Stimulated activated CD8-positive, alpha-beta memory T cell treated with anti-CD3 and anti-CD28 coated beads, Interleukin-7, amount 100 ng/mL, for 48 hours (primary cell): ENCODE measurements at places on chromosomes 1 and 21.

- DNase-seq, result no peak
Measured at GRCh38 chr1:31380181-31380580, 7.3 kb upstream of the FABP3 start.

- no peak for DNase-seq
Measured at GRCh38 chr1:64235910-64236309, 32.5 kb downstream of the UBE2U start.

GRCh38 chr1:56024155-56024554, 555.2 kb downstream of the PLPP3 start:
- DNase-seq, result no peak

DNA sequence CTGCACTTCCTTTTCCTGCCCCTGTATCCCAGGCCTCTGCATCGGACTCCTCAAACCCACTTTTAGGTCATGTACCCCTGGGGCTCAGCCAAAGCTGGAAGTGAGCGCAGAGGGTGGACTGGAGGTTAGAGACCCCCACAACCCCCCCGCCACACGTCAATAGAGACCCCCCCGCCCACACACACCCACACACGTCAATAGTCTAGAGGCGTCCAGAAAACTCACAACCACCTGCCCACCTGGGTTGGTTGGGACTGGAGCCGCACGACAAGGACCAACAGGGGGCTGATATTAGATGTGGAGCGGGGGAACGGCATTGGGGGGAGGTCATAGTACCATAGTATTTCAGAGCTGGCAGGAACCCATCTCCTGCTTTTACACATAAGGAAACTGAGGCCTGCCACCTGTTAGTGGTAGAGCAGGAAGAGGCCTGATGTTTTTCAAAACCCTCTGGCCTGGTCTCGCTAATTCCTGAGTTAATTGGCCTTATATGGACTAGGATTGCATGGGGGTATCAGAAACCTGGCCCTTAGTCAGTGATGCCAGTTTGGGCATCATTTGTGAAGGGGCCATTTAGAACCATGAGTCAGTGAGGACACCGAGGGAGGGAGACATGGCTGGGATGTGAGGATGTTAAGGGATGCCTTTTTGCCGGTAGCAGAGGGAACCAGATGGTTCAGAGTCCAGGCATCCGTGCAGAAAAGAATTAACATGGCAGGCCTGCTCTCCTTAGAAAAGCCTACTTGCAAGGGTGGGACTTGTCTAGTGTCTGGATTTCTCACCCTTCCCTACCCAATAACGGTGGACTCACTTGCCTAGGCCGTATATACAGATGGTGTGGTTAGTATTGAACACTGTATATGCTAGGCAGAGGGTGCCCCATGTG, 1.1 kb downstream of the NENF start:
- no peak for DNase-seq

DNA sequence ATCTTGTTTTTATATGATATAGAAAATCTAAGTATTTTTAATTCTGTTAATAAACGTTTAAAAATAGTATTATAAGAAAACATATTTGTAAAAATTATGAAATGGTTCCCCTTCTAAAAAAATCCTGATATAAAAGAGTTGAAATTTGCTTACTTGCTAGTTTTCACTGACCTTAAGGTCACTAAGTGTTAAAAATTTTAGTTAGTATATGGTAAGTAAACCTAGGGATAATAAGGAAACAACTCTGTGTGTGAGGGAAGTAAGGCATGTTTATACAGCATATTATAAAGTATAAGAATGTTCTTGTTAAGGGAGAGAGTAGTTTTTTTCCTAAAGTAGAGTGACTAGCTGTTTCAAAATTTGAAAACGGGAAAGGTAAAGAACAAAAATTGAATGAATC, 130.9 kb upstream of the LYPLAL1 start:
- no peak for DNase-seq

DNA sequence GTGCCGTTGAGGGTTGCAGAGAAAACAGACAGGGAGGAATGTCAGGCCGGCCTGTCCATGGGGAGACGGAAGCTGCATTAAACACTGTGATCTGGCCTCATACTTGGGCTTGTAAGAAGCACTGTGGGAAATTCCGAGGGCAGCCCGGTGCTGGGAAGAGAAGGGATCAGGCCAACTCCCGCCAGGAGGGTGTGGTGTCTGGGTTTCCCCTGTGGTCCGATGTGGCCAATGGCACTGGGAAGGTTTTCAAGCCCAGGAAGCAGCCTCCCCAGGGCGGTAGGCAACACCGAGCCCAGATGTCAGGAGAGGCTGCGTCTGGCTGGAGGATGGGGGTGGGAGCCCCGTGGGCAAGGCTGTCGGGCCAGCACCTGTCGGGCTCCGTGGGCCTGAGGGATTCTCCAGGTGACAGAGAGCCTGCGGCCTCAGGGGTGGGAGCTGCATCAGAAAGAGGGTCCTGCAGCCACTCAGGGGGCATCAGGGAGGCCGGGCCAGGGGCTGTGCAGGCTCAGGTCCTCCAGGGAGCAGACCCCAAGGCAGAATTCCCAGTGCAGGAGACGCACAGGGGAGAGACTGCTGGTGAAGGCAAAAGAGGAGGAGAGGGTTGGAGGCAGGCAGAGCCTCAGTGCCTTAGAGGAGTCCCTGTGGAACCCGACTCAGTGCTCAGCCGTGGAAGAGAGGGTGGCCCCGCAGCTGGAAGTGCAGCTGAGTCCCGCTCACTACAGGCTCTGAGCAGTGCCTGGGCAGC, 8.4 kb downstream of the UBASH3A start:
- DNase-seq, result no peak

DNA sequence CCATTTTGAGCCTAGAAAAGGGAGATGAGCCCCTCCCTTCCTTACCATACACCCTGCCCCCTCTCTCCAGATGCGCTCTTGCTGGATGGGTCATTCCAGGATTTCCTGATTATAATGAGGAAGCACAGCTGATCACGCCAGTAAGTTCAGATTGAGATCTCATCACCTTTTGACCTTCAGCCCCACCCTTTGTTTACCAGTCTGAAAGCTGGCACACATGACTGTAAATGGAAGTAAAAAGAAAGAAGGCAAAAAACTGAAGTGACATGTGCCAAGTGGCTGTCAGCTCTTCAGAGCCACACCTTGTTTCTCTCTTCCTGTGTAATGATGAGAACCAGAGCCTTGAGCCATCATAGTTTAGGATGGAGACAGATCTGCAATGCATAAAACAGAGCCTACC, 27.9 kb downstream of the S1PR1 start:
- no peak for DNase-seq

DNA sequence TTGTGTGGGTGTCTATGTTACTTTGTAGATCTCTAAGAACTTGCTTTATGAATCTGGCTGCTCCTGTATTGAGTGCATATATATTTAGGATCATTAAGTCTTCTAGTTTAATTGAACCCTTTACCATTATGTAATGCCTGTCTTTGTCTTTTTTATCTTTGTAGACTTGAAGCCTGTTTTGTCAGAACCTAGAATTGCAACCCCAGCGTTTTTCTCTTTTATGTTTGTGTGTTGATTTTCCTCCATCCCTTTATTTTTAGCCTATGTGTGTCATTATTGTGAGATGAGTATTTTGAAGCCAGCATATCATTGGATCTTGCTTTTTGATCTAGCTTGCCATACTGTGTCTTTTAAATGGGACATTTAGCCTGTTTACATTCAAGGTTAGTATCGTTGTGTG, 573.2 kb downstream of the BRINP3 start:
- no peak for DNase-seq

GRCh38 chr1:116694524-116694923, 27.0 kb upstream of the IGSF3 start:
- DNase-seq, result no peak

DNA sequence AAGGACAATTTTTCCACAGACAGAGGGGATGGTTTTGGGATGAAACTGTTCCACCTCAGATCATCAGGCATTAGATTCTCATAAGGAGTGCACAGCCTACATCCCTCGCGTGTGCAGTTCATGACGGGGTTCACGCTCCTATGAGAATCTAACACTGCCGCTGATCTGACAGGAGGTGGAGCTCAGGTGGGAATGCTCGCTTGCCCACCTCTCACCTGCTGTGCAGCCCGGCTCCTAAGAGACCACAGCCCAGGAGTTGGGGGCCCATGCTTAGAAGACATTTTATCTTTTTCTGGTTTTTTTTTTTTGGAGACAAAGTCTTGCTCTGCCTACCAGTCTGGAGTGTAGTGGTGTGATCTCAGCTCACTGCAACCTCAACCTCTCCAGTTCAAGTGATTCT, 16.0 kb downstream of the GNB1 start:
- no peak for DNase-seq

DNA sequence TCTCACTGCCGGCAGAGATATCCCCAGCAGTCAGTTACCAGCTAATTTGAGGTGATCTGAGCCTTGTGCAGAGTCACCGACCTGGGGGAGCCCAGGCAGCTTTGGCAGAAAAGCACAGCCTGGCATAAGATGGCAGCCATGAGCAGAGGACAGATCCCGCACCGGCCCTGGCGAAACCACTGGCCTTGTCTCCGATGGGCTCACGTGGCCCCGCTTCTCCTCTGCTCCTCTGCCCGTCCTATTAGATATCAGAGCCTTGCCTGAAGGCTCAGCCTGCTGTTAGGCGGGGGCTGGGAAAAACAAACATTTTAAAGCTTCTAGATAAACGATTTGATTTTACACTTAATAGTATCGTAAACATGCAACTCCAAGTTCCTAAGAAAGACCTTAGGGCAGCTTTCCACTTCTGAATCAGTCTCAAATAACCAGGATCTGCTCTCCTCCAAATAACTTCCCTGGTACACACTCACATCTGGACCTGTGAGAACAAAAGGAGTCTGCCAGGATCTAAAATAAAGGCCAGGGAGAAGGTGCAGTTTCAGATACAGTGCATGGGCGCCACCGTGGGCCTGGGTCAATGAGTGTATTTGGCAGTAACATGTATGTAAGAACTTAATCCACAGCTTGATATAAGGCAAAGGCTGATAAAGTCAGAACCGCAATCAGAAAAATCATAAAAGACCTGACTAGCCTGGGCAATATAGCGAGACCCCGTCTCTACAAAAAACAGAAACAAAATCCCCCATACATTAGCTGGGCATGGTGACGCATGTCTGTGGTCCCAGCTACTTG, 10.0 kb downstream of the EDARADD start:
- DNase-seq, result no peak

GRCh38 chr1:223717695-223718363, 5.5 kb downstream of the CAPN2 start:
- no peak for DNase-seq

DNA sequence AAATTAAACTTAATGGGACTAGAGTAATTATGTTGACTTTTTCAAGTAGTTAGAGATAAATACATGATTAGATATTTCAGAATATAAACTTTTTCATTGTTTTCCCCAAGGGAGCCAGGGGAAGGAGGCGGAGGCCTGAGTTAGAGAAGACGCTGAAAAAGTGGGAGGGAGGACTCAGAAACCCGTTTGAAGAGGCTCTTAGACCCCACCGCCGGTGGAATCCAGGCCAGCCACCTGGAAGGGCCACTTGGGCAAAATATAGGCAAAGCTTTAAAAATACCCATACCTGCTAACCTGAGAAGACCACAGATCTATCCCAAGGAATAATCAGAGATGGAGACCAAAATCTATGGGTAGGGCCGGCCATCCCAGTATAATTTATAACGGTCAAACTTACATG, 242.6 kb downstream of the PTPRU start:
- no peak for DNase-seq

- no peak for DNase-seq
Measured at GRCh38 chr1:246617156-246617555, 50.9 kb downstream of the CNST start.

DNA sequence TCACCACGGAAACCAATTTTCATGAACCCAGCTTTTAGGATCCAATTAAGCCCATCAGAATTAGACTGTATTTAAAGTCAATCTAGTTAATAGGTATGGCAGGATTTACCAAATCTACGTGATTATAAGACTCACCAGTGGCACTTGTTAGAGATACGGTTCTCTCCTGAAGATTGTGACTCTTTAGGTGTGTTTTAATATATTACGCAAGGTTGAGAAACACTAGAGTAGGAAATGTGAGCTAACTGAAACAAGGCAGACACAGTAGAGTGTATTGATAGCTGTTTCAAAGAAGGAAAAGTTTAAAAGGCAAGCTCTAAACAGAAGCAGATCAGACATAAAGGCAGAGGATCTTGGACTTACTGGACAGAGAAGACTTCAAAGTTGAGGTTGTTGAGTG, 11.2 kb upstream of the RPE65 start:
- no peak for DNase-seq

DNA sequence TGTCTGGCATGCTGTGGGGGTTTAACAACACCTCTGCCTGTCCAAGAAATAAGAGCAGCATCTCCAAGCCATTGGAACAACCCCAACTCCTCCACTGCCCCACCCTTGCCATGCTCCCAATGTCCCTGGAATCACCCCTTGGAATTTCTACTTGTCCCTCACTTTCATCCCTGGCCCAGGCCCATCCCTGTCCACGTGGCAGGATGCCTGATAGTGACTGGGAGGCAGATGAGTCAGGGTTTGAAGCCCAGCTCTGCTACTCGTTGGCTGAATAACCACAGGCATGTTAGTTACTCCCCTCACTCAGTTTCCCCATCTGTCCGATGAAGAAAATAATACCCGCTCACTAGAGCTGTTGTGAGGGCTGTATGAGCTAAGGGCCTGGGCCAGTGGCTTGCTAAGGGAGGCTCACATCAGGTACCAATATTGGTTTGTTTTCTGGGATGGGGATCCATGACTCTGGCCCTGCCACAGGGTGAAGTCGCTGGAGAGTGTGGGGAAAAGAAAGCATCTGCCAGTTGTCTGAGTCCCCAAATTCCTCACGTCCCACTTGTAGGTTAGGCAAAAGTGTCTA, 99.4 kb upstream of the TLR5 start:
- no peak for DNase-seq

DNA sequence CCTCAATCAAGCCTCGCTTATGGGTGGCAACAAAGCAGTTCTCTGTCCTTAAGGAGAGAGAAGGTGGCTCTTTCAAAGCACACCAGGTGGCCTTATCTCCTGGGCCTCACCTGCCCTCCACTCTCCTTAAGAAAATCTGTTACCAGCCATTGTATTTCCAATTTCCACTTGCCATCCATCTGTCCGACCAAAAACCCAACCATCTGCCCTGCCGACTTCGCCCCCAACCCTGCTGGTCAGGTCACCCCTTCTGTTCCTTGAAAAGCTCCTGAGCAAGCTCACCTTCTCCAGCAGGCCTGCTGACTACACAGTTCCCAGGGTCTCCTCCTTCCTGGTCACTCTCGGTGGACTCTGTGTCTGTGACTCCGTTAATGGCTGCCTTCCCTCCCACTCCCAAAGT, 619 bp upstream of the IGFN1 start:
- no peak for DNase-seq

DNA sequence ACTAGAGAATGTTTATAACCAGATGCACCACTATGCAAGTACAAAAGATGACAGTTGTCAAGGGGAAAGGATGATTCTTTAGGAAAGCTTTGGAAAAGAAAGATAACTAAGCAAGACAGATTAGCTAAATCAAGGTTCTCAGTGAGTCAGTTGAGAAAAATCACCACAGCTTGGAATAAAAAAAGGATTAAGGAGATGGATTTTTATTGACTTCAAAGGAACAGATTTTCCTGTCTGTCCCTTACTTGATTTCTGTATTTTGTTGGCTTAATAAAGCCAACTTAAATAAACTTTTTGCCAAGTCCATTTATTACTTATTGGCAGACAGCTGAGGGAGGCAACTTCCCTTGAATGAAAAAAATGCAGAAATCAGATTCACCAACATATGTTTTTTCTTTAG, 93.9 kb downstream of the NR5A2 start:
- DNase-seq, result no peak

GRCh38 chr1:93614986-93615581, 66.6 kb downstream of the BCAR3 start:
- DNase-seq, result peak; percentile 56

- no peak for DNase-seq
Measured at GRCh38 chr21:43836616-43837015, 28.4 kb upstream of the AGPAT3 start.
